ENCODE measurements at places on chromosomes 11 and 22.

DNA sequence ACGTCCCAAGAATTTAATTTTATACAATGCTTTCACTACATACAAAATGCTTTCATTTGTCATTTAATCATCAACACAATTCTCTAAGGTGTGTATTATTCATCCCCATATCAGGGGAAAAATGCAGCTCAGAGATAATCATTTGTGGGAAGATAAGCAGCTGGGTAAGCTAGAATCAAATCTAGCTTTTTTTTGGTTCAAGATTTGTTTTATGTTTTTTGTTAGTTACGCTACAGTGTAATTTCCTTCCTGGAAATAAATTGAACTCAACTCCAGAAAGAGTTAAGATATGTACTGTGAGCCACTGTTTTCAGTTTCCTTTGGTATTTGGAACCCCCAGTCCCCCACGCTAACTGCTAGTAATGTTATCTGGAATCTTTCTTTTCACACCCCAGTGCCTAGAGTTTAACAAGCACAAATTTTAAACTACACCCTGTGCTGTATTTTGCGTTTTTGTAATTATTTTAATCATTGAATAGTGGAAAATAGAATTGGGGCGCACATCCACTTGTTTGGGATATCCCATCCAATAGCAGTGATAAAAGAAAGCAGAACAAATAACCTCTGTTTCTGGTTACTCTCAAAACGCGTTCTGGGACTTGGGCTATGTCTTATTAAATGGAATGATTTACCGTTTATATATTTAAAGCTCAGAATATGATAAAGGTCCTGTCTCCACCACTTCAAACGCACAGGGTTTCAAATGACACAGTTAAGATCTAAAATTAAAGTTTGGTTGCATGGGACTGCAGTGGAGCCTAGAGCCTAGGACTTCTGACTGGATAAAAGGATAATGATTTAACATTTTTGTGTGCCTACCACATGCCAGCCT, 2.1 kb upstream of the HSPA8 start:
- no peak for DNase-seq

DNA sequence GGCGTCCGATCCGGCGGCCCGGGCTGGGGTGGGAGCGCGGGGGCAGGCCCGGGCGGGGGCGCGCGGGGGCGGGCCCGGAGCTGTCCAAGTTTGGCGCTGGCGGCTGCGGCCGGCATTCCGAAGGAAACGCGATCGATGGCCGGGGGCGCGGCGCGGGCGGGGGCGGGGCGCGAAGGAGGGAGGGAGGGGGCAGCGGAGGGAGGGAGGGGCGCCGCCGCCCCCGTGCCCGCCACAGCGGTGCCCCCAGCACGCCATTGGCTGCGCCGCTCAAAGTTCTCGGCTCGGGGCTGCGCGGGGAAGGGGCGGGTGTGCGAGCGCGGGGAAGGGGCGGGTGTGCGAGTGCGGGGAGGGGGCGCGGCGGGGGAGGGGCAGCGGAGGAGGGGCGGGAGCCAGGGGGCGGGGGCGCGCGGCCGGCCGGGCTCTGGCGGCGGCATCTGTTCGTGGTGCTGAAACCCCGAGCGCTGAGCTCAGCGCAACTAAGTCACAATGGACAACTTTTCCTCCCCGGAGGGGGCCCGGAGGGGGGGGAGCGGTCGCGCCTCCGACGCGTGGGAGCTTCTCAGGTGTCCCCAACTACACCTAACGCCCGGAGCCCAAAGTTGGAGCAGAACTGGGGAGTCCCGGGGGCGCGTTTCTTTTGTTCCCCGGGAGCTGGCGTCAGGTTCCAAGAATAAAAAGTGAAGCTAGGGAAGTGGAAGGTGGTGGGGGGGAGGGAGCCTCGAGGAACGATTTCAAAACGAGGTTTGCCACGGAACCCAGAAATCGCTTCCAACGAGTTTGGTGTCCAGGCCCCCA, 2.2 kb downstream of the PHF21B start:
- no peak for DNase-seq

DNA sequence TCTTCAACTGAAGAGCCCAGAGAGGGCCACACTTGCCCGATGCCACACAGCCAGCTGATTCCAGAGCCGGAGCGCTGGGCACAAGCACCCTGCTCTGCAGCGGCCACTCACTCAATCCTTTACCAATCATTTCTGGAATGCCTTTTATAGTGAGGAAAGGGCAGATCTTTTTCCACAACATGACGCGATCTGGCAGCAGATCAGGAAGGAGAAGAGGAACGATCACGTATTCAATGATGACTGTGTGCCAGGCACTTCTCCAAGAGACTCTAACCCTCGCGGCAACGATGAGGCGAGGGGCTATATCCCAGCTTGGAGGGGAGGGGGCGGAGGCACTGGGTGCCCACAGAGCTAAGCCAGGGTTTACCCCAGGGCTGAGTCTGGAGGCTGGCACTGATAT, 56.3 kb upstream of the TCF20 start:
- no peak for DNase-seq

DNA sequence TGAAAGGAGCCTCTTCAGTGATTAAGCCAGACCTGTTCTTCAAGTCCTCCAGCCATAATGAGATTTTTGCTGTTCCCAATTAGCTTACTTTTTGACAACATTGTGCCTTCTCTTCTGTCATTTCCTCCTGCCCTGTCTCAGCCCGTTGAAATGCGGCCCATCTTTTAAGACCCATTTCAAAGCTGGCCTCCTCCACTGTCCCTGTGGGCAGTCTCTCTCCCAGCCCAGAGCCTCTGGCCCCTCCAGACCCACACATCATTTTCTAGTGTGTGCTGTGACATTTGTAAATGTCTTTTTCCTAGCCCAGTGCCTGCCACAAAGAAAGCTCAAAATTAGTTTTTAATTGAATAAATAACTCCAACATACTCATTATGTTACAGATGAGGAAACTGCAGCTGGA, 70.9 kb downstream of the BUD13 start:
- no peak for DNase-seq

DNA sequence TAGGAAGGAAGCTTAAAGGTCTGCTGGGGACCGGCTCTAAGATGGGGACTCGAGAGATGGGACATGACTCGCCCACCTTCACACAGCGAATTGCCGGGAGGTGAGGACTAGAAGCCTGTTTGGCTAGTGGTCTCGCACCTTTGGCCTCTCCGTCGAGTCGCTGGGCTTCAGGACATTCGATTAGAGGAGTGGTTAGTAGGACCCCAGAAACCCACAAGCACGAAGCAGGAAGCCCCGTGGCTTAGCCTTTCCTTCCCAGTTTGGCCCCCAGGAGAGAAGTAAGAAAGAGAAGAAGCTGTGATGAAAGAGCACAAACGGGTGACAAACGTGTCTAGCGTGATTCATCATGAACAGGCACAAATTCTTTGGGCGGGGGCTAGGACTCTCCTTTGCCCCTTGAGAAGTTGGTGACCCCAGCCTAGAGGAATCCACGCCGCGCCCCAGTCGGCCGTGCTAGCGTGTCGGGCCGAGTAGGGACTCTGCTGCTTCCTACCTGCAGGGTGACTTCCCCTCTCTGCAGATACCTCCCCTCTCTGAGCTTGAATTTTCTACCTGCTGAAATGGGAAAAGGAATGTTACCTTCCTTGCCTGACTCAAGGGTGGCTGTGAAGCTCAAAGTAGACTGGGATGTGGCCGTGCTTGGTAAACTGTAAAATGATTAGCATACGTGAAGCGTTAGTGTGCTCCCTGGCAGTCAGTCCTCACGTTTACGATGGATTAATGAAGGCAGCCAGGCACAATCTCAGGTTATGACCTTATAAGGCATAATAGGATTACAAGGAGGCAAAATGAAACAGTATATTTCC, 1.1 kb upstream of the ADM start:
- no peak for DNase-seq

DNA sequence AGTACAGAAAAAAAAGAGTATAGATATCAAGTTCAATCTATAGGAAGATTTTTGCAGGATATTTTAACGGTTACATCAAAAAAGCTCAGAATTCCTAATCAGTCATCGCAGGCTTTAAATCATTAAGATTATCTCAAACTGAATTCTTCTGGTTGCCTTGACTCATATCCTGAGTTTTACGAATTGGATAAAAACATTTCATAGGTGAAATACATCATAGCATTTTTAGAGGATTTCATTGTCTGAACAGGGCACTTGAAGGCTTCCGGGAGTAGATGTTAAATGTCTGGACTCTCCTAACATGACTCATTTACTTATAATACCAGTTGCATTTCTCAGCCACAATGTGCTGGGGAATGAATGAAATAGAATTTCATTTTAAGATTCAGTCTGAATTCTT, 2216.6 kb upstream of the RAG2 start:
- no peak for DNase-seq

Data from NCI-H2171 (cell line).